ENCODE measurements at places on chromosomes 2 and 18.

DNA sequence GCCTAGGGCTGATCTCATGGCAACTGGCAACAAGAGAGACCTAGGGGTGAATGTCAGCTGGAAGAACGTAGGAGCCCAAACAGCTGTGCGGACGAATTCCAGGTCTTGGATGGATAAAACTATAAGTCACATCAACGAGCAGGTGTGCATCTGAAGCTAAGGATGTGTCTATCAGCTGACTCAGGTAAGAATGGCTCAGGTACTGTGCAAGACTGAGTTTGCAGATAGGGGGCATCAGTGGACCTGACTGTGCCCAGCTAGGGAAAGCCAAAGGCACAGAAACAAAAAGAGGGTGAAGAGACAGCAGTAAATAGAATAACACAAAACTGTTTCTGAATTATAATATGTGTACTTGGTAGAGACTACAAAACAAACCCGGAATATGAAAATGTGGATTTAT is 357.3 kb downstream of the ZEB2 start:
- no peak for DNase-seq

- no peak for DNase-seq
Measured at GRCh38 chr18:50131591-50131990, 63.4 kb downstream of the MYO5B start.

DNA sequence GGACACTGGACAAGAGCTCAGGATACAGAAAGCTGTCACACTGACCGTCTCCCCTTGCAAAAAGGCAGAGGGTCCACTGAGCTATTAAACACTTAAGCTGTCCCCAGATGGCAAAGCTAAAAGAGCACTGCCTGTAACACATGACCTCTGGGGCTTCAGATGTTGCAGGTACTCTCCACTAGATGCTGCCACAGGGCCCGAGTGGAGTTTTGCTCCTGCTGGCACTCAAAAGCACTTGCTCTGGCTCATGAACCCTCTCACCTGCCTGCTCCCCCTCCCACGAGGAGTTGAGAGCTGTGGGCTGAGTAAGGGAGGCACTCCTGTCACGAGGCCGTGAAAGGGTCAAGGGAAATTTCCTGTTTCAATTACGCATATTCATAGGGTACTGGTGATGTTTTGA is 227.9 kb downstream of the PRKCE start:
- no peak for DNase-seq

GRCh38 chr2:38754506-38754905 is 3.3 kb upstream of the SRSF7 start:
- no peak for DNase-seq

GRCh38 chr18:76602191-76602590 is 107.1 kb upstream of the ZNF516 start:
- no peak for DNase-seq

DNA sequence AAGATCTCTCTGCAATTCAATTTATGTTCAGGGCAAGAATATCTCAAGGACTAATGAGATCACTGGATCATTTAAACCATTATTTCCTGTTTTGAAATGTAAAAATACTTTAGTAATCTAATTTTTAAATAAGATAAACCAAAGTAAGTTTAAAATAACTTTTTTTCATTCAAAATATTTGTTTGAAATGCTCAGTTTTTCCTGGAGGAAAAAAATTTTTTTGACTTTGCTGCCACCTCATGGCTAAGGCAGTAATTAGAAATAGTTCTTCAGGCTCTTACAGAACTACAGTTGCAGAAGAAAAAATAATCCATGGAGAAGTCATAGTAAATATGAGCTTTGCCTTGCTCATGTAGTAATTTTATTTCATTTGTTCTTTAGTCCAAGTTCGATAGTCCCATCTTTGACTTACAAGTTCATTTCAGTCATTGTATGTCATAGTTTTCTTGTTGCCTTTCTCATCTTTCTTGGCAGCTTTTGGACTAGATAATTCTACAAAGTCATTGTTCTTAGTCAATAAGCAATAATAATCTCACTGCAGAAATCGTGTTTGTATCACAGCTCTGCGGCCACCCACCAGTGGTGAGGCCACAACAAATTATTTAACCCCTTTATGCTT is 127.4 kb downstream of the DPP4 start:
- DNase-seq, result no peak

GRCh38 chr2:71898375-71898774 is 249.3 kb downstream of the CYP26B1 start:
- no peak for DNase-seq

Data from stimulated activated CD8-positive, alpha-beta memory T cell treated with anti-CD3 and anti-CD28 coated beads, Interleukin-15, amount 100 ng/mL, for 24 hours (primary cell).